ENCODE measurements at places on chromosomes 1 and 21.
A peak's percentile ranks its signal among the peaks of the same experiment; 100 is the strongest.

GRCh38 chr1:246760422-246761347 is 36.5 kb downstream of the SCCPDH start:
- no peak for DNase-seq

GRCh38 chr1:37033355-37034101 is 787 bp downstream of the GRIK3 start:
- no peak for DNase-seq

DNA sequence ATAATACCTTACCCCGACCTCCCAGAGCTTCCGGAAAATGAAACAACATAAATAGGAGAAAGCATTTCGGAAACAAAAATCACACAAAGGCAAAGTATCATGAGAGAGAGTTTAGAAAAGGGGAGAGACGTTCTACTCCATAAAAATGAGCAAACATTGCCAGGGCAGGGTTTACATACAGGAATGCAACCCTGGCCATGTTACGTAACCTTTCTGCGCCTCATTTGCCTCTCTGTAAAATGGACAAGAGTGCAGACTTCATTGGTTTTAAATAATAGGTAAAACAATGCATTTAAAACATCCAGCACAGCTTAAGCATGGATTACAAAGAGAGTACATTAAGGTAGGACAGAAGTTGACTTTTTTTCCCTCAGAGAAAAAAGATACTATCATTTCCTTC is 45.6 kb downstream of the PHC2 start:
- DNase-seq: no peak

- DNase-seq: no peak
Measured at GRCh38 chr1:30041741-30042437, 681.5 kb downstream of the MATN1 start.

- no peak for DNase-seq
Measured at GRCh38 chr1:116558140-116558549, 12.7 kb downstream of the CD58 start.

DNA sequence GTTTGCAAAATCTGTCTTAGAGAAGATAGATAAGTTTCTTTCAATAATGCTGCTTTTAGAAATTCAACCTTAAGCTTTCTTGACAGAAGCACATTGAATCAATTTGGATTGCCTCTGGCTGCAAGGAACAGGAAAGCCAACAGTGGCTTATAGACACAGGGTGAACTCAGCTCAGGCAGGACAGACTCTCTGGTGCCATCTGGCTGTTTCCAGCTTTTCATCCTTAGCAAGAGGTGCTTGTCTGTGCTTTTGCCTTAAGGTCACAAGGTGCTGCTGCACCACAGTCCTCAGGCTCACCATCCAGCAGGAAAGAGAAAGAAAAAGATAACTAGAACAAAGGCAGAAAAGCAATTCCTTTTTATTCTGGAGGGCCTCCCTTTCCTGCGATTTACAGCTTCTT is 93.7 kb upstream of the ETS2 start:
- DNase-seq: no peak

DNA sequence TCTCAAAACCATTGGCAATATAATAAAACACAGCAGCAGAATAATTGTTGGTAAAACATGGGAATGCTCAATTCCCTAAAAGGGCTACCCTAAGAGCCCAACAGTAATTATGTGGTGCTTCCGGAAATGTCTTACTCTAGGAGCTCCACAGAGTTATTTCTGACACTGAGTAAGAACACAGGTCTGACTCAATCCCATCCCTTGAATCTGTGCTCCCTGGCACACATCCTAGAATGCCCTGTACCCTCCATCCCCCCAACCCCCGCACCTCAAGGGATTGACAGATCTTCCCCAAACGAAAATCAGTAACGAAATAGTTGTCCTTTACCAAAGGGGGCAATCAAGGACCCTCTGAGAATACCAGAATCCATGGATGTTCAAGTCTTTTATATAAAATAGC is 71.9 kb downstream of the SMYD2 start:
- DNase-seq: no peak

DNA sequence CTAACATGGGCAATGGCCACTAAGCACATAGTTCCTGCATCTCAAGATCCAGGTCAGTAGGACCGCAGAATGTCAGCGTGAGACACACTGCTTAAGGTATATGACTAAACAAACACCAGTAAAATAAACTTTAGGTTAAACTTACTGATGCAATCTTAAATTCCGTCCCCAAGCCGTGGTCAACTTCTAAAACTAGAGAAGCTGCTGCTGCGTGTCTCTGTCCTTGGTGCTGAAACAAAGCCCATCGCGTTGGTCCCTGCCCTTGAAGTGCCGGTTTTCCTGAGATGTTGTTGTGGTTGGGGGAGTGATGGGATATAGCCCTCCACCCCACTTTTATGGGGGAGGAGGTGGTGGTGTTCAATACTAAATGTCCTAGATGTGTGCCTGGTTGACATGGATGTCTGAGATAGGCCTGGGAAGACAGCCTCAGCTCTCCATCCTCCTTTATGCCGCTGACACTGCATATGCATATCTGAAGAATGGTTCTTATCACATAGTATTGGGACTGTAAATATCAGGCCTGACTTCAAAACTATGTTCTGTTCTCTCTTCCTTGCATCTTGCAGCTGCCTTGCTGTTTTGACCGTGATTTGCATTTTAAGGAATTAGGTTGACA is 72.0 kb upstream of the KCNA3 start:
- peak; percentile 38 for DNase-seq

DNA sequence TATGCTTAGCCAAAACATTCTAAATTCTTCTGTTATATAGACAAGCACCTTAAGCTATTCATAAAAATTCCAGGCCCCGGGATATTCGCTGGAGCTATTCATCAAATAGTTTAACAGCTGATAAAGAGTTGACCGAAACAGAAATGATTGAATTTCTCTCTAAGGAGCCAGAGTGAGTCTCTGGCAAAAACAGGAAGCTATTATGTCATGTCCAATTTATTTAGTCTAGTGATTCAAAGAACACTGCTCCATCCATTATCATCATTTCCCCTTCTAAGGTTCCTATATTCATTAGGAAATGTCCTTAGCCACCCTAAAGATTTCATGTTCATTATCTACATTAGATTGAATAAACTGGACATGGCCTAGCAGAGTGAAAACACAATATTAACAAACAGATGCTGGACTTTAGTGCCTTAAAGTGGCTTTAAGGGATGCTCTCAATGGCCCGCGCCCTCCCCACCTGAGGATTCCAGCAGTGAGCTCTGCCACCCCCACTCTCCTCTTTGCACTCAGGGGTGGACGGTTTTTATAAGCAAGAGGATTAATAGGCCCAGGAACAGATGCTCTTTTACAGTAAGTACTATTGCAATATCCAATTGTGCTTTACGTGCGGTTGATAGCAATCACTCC is 122.1 kb upstream of the RGS1 start:
- no peak for DNase-seq

DNA sequence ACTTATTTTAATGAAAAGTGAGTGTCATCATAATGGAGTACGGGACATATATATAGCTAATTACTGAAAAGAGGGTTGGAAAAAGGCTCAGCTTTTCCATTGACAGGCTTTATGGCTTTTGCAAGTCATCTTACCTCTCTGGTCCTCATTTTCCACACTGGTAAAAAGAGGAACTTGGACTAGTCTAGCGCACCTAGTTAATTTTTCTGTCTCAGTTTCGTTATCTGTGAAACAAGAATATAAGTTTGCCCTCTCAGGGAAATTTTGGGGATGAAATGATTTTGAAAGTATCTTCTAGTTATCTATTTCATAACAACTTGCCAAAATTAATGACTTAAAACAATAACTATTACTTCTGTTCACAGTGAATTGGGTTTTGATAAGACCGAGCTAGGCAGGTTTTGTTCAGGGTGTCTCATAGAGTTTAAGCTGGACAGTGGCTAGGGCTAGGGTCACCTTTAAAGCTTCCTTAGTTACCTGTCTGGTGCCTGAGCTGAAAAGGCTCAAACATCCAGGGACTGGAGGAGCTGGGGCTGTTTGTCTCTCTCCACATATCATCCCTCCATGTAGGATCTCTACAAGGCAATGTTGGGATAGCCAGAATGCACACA is 91.7 kb downstream of the TYW3 start:
- DNase-seq: no peak

GRCh38 chr21:25170681-25171080 is 436.6 kb downstream of the MRPL39 start:
- no peak for DNase-seq

- no peak for DNase-seq
Measured at GRCh38 chr1:25705699-25706098, 89.1 kb downstream of the MAN1C1 start.

DNA sequence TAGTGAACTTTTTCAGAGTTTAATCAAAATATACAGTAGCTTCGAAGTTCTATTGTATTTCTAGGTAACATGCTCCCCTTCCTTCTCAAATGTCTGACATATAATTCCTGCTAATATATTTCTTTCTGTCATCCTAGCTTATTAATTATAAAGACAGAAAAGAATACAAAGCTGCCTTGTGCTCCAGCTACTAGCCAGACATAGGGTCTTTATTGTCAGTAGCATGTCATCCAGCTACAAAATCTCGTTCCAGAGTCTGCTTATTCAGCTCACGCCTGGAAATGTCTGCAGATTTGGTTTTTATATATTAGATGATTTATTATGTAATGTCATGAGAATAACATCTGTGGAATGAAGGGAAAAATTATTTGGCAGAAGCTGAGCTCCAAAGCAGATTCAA is 1102.8 kb downstream of the BRINP3 start:
- no peak for DNase-seq

- DNase-seq: no peak
Measured at GRCh38 chr1:243280571-243281129, 24.8 kb downstream of the SDCCAG8 start.

DNA sequence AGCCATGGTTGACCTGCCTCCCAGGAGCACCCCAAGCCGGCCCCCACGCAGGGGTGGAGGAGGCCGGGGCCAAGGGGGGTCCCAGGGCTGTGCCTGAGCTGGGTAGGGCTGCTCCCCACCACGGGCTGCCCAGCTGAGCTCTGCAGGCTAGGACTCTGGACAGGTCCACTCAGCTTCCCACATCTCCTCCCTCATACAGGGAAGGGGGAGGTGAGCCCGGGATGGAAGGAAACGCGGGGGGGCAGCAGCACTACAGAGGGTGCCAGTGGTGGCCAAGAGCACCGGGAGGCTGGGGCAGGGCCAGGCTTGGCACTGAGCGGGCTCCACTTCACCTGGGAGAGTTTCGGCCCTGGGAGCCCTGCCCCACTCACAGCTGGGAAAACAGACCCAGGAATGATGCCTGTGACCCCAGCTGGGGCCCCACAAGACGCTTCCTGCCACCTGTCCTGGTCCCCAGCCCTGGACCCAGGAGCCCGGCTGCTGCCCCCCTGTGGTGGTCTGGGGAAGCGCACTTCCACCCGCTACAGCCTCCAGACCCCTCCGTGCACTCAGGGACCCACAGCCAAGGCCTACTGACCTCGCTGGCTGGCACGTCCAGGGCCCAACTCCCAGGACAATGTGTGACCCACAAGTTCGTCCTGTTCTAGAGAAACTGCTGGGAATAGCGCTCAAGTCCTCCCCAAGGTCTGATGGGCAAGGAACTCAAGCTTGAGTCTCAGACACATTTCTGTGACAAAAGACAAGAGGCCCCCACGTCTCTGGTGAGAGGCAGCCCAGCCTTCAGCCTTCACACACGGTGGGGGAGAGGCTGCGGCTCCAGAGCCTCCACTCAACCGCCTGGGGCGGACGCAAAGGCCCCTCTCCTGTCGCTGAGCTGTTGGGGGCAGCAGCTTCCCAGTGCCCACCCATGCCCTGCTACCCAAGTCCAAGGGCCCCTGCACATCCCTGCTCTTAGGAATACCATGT is 3.0 kb downstream of the AURKAIP1 start:
- peak; percentile 58 for DNase-seq

DNA sequence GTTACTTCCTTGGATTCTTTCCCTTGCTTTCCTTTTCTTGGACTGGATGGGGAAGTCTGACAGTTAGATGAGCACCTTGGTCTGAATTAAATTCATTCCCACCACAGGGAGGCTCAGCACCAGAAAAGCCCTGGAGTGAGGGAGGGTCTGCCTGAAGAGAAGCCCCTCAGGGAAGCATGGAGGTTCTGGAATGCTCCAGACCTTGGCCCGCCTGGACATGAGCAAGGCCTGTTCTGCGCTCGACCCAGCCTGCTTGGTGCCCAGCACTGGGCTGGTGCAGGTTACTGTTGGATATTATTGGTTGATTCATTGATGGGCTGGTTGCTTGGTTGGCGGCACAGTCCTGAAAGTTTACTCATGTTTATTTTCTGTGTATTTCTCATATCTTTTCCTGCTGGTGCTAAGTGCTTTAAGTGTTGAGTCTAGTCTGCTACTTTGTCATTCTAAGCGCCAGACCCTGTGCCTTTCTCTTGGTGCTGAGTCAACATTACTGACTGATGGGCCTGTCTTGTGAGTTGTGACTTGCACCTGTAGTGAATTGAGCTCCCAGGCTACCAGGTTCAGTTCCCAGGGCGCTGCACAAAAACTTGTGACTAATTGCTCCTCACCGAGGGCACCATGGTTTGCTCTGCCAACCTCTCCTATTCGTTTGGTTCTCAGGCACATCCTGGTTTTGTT is 538.5 kb downstream of the KIF26B start:
- DNase-seq: no peak

DNA sequence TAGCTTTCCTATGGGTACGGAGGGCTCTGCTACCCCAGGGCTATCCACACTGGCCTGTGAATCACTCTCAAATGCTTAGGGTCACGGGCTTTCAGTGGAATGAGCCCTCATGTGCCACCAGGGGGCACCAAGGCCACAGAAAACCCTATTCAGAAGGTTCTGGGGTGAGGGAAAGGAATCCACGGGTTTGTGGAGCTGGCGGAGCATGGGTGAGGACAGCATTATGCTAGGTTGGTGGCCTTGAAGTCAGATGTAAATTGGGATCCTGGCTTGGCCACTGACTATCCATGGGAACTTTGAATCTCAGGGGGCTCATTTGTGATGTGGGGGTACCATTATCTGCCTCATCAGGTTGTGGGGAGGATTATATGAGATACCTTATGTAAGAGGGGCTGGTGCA is 5.1 kb upstream of the LAMTOR5 start:
- DNase-seq: peak; percentile 32

- no peak for DNase-seq
Measured at GRCh38 chr1:241679404-241679803, 27.3 kb downstream of the WDR64 start.

- DNase-seq: no peak
Measured at GRCh38 chr1:107247679-107248078, 106.8 kb downstream of the NTNG1 start.

DNA sequence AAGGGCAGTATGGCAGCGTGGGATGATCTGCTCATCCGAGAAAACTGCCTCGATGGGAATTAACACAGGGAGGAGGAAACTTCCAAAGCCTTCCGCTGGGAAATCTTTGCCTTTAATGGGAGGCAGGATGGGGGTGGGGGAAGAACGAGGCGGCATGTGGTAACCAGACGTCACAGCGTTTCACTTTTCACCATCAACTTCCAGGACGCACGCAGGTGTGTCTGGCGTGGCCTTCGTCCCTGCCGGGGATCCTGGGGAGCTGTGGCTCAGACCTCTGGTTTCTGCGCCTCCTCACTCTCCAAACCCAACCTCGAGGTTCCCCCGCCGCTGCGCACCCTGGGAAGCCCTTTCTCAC is 282 bp downstream of the RSPH1 start:
- no peak for DNase-seq
